ENCODE measurements at places on chromosomes 2 and 18.

GRCh38 chr2:55954306-55955035 is 30.9 kb upstream of the EFEMP1 start:
- no peak for DNase-seq

DNA sequence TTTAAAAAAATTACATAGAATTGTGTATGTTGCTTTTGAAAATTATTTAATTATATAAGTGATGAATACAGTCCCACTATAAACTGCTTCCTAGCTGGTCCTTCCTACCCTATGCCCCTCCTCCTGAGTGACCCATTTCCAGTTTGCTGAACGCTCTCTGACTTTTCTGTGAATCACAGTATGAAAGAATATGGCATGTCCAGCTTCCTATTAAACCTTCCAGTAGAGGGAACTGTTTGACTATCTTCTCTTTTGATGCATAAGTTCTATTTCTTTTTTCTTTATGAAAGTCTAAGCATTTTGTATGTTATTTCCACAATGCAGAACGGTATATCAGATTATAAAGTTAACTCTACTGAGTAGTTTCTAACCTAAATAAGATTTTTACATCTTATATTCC is 41.3 kb downstream of the PSMG2 start:
- DNase-seq = no peak

- DNase-seq = no peak
These were observed 12.1 kb upstream of the GAL3ST2 start for GRCh38 chr2:241764275-241765241.

- no peak for DNase-seq
These were observed 28.0 kb downstream of the KLF7 start for GRCh38 chr2:207137596-207138337.

GRCh38 chr18:79067611-79068010 is 1.6 kb upstream of the ATP9B start:
- DNase-seq = no peak

DNA sequence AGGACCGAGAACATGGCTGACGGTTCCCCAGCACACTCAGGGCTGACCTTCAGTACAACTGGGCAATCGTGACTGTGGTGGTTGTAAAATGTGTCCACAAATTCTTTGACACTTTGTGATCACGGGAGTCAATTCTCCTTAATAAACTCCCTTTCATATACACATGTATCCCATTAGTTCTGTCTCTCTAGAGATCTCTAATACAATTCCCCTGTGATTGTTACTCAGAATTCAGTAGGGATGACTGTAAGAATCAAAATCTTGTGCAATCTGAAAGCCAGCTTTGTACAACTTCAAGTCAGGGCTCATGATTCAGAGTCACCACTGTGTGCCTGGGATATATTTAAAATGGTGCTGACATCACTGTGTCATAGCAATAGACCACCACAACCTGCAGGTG is 89.5 kb upstream of the LMAN1 start:
- DNase-seq = no peak

DNA sequence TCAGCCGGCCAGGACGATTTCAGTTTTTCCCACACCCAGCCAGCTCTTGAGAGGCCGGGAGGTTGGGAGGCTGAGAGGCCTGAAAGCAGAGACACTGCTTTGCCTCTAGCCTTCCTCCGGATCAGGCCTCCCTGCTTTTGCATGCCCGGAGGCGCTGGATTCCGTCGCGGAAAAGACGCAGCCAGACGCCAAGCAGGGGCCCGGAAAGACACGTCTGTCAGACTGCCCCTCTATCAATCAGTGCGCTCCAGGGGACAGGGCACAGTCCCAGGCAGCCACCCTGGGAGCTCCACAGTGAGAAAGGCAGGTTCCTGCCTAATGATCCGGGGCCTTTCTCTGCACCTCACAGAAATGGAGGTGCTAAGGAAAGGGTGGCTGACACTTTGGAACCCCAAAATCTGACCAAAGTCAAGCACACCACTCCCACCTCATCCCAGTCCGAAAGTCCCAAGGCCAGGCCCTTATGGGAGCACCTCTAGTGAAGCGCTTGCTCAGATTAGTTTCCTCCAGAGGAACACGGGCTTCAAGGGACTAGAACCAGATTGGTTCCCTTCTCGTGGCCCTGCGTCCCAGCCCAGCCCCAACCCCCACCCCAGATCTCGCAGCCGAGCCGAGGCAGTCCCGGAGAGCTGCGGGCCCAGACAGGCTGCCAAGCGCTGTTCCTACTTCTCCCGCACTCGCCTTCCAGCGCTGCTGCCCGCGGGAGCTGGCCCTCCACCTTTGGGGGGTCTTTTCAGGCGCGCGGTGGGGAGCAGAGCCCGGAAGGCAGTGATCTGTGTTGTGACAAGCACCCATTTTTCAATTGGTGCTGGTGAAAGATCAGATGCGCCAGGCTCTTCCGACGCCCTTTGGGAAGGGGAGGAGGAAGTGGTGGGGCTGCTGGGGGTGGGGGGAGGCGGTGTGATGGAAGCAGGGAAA is 5.0 kb downstream of the DLX1 start:
- no peak for DNase-seq

DNA sequence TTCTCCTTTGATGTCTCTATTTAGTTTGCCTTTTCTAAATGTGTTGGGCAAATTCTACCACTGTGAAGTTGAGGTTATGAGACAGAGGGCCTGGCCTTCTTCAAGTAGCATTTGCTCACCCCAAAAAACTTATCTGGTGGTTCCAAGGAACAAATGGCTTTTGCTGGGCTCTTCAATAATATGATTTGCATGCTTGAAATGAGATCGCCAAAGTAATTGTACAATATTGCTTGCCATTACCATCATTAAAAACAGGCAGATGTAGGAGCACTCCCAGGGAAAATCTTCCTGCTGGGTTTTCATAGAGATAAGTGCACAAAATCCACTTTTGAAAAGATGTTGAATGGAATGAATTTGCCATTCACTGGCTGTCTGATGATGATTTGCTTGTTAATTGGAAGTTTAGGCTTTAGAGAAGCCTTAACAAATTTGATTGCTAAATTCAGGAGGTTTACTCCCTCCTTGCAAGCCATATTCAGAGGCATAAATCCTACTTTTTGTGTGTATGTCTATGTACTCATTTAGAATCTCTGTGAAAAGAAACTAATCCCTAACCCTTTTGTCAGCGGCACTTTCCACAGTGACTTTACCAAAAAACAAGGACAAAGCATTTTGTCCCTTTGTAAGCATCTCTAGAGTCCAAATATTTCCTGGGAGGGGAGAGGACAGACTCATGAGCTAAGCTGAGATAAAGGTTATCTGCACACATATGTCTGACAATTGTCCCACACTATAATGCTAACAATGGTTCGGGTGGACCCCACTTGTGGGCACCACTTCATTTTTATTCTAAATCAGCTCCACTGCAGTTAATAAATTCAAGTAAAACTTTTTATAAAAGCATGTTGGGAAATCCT is 240.8 kb upstream of the PIK3C3 start:
- no peak for DNase-seq

- DNase-seq = no peak
These were observed 439.1 kb downstream of the TGIF1 start for GRCh38 chr18:3889121-3889520.

Data from activated naive CD4-positive, alpha-beta T cell treated with anti-CD3 and anti-CD28 coated beads, Interleukin-2, amount 50 U/mL, for 72 hours (primary cell).